ENCODE measurements at places on chromosomes 12 and 14.

DNA sequence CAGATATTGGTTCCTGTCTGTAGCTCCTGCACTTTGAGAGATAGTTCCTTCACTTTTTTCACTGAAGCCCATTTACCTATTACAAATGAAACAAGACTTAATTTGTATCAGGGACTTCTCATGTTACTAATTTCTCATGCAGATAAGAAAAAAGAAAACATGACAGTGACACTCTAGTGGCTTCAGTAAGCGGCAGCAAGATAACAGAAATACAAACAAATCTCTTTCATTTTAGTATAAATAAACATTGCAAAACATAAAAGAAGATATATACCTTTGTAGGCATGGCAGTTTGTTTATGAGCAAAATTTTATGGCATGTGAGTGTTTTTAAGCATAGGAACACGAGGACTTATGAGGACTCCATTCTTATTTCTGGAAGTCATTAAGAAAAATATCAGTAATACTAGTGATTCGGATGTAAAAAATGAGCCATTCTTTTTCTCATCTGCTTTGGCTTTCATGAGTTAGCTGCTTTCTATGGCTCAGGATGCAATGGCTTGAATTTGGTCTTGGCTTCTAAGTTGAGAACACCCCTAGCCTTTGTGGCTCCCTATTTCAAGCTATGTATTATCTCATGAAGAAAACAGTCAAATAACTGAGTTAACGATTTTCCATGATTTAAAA, 310.1 kb upstream of the RGS6 start:
- no peak for DNase-seq

DNA sequence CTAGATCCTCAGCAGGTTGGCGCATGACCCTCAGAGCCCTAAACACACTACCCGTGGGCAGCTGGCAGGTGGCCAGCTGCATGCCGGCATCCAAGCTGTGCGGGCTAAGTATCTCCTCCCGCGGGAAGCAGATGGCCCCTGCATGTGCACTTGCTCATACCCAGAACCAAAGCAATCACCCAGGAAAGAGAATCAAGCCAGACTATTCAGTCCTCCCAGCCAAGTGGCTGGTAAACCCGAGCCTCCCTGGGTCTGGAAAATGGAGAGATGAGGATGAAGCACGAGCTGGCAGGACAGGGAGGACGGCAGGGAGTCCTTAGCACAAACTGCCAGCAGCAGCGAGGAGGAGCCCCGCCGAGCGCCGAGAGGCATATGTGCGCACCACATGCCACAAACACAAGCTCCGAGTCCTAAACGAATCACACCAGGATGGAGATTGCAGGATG, 139.7 kb downstream of the RIMBP2 start:
- no peak for DNase-seq

DNA sequence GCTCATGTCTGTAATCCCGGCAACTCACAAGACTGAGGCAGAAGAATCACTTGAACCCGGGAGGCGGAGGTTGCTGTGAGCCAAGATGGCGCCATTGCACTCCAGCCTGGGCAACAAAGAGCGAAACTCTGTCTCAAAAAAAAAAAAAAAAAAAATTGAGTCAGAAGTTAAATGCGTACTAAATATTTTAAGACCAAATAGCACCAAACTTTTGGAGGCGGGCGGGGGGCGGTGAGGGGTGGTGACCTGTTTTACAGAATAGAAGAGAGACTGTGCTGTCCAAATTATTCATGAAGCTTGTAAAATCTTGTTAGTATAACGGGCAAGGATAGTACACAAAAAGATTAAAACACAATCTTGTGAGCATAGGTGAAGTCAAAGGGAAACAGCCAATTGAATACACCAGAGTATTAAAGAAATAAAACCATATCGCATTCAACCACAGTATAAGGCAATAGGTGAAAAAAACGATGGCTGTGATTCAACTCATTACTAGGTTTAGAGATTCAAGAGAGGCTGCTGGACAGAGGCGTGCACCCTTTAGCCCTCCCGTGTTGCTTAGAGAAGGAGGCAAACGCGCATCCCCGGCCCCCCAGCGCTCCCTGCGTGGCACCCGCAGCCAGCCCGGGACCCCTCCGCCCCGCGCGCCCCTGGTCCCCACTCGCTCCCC, 571 bp downstream of the ZNF891 start:
- DNase-seq: no peak

- no peak for DNase-seq
These were observed 16.0 kb upstream of the AQP2 start for GRCh38 chr12:49934505-49934904.

DNA sequence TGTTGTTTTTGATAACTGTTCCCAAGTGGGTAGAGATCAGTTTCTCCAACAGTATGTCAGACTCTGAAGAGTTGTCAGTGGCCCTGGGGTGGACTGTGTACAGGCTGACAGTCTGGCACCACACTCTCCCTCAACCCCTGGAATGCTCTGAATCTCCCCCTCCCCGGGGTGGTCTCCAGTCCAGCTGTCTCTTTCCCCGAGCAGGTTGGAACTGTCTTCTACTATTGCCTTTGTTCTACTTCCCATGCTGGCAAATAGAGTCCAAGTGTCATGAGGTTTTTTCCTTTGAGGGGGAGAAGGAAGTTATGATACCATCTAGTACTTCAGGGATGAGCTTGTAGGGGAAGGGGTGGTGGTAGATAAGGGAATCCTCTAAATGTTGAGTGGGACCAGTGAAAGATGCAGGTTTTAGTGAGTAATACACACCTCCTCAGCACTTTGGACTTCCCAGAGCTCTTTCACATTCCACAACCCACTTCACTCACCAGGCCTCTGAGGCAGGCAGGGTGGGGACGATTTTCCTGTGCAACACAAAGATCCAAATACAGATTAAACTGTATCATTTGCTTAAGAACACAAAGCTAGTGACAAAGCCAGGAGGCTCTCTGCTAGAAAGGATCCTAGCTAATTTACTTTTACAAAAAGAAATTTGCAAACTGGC, 170.7 kb upstream of the GZMB start:
- no peak for DNase-seq

- no peak for DNase-seq
These were observed 84.6 kb downstream of the KSR2 start for GRCh38 chr12:117884161-117884560.
